NCI-H510A treated with DMSO at 0.1 percent for 48 hours (cell line): ENCODE measurements at places on chromosomes 1 and 21.
A peak's percentile ranks its signal among the peaks of the same experiment; 100 is the strongest.

GRCh38 chr1:240149484-240150094 is 57.9 kb downstream of the FMN2 start:
- peak; percentile 43 for DNase-seq

DNA sequence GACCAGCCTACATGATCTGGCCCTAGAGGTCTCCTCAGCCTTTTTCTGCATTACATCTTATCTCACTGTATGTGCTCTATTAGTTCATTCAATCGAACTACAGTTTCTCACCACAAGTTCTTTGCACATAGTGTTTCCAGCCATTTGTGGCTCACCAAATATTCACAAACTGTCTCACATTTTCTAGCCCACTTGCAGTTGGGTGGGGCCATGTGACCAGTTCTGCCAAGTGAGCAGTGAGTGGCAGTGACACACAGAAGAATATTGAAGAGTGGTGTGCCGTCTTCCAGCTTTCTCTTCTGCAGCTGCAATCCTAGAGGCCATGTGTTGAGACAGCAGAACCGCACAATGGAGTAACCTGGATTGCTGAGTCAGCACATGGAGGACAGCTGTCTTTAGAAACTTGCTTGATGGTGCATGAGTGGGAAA is 103.2 kb upstream of the ZNF644 start:
- peak; percentile 60 for DNase-seq

- no peak for DNase-seq
Observed at GRCh38 chr21:42426876-42427480, 23.3 kb downstream of the UBASH3A start.

GRCh38 chr1:226408285-226409184 is 642 bp upstream of the PARP1 start:
- DNase-seq: no peak

GRCh38 chr1:115658646-115659045 is 16.9 kb downstream of the VANGL1 start:
- DNase-seq: no peak

DNA sequence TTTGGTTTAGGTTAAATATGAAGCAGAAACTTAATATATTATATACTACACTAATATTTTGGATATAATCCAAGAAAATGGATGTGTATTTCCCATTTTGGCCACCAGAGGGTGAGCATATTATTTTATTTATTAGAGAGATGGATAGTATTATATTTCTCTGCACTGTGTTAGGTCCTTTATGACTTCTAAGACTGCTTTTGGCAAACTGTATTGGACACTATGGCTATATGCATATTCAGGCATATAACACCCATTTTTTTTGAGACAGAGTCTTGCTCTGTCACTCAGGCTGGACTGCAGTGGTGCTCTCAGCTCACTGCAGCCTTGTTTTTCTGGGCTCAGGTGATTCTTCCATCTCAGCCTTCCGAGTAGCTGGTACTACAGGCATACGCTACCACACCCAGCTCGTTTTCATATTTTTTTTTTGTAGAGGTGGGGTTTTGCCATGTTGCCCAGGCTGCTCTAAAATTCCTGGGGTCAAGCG is 17.8 kb upstream of the PGM1 start:
- peak; percentile 50 for DNase-seq

GRCh38 chr1:205536759-205537361 is 32.4 kb downstream of the CDK18 start:
- peak; percentile 8 for DNase-seq

DNA sequence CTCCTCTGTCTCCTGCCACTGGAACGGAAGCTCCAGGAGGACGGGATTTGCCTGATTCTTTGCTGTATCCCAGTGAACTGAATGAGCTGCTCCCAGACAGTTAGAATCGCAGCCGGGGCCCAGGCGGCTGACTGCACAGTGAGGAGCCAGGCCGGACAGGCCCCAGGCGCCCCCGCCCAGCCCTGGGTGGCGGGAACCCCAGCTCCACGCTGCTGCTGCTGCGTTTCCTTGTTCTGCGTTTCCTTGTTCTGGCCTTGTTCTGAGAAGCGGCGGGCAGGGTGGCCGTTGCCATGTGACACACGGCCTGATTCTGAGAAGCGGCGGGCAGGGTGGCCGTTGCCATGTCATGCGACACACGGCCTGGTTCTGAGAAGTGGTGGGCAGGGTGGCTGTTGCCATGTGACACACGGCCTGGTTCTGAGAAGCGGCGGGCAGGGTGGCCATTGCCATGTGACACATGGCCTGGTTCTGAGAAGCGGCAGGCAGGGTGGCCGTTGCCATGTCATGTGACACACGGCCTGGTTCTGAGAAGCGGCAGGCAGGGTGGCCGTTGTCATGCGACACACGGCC is 56.2 kb downstream of the SLC37A1 start:
- no peak for DNase-seq

DNA sequence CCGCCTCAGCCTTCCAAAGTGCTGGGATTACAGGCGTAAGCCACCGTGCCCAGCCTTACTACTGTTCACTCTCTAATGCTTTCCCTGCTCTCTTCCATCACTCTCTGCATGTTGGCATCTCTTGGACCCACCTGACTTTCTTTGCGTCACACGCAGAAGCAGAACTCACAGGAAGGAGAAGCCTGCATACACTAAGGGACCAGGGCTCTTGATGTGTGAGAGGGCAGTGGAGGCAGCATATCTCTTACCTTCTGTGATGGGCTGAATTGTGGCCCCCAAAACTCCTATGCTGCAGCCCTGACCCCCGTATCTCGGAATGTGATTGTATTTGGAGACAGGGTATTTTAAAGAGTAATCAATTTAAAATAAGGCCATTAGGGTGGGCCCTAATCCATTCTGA is 26.7 kb upstream of the SLAMF9 start:
- DNase-seq: no peak

DNA sequence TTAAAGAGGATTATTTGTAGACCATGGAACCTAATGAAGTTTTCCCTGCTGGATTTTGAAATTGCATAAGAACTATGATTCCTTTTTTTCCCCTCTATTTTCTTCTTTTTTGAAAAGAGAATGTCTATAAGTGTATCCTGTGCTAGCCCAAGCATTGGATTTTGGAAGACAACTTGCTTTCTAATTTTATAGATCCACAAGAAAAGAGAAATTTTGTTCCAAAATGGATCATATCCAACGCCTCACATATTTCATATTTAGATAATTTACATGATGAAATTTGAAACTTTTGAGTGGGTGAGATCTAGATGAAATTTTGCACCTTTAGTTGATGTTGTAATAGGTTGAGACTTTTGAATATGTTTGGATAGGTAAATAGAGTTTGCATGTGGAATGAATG is 978.7 kb downstream of the MRPL39 start:
- DNase-seq: no peak

- peak; percentile 85 for DNase-seq
Observed at GRCh38 chr1:203268901-203269653, 36.2 kb upstream of the BTG2 start.

- no peak for DNase-seq
Observed at GRCh38 chr1:226553924-226554282, 5.3 kb downstream of the STUM start.

GRCh38 chr1:47951026-47951425 is 46.2 kb downstream of the TRABD2B start:
- no peak for DNase-seq

- peak; percentile 28 for DNase-seq
Observed at GRCh38 chr1:147579532-147579931, 38.2 kb downstream of the BCL9 start.

DNA sequence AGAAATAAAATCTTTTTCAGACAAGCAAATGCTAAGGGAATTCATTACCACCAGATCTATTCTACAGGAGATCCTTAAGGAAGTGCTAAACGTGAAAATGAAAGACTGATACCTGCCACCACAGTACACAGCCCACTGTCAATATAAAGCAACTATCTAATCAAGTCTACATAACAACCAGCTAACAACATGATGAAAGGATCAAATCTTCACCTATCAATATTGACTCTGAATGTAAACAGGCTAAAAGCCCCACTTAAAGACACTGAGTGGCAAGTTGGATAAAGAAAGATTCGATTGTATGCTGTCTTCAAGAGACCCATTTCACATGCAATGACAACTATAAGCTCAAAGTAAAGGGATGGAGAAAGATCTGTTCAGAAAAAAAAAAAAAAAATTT is 492.4 kb downstream of the COL11A1 start:
- DNase-seq: no peak

DNA sequence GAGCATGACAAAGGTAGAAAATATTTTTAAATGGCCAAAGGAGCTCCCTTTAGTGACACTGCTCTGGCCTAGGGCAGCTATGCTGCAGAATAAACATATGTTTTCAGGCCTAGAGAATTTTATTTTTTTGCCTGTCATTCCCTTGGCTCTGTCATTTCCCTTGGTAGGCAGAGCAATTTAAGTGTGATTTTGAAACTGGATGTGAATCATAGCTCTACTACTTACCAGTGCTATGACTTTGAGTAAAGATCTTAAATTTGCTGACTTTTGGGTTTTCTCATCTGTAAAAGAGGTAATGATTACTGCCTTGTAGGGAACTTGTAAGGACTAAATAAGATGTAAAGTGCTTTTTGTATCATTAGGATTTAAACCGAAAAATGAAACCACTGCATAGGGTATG is 189.0 kb upstream of the ZRANB2 start:
- DNase-seq: no peak

DNA sequence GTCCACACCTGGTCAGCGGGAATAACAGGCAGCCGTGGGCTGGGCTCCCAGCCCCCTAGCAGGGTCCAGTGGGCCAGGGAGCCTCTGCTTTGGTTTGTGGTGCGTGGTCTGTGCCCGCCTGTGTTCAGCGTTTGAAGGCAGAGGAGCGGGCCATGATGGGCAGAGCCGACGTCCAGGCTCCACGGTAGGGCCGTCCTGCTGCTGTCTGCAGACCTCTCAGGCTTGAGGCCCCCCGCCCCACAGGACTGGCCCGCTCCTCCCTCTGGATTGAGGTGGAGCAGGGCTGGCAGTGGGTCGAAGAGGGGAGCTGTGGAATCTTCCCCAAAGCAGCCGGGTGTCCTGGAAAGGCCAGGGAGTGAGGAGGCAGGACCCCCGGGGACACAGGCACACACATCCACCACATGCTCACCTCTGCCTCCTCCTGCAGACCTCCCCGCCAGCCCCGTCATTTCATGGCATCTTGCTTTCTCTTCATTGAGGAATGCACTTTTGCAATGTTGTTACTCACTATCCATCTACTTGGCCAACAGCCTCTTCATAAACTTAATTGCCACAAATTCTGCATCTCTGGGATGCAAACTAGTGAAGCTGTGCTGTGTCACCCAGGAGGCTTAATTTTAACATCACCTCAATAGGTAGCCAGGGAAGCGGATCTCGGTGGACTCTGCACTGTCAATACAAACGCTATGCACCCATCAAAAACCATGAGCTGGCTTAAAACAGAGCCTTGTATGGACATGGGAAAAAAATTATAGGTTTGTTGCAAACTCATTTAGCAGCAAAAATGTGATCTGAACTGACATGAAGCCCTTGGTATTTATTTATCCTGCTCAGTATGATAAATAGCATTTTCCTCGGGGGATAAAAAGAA is 85.9 kb downstream of the PDE9A start:
- no peak for DNase-seq

DNA sequence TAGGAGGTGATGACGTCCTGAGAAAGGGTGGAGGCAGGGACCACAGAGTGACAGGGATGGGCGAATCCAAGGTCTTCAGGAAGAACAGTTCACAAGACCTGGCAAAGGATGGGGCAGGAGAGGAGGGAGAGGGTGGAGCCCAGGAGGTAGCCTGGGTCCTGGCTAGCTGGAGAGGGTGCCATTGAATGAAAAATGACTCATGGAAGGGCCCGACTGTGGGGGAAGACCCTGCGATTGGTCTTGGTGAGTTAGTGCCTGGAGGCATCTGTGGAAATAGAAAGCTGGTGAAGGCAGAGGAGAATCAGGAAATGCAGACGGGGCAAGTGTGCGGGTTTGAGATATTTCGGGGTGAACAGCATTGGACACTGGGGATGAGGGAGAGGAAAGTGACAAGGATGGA is 60.3 kb upstream of the SLC45A1 start:
- DNase-seq: no peak

- DNase-seq: no peak
Observed at GRCh38 chr21:34998176-34998575, 50.9 kb downstream of the RUNX1 start.

GRCh38 chr1:74763807-74764206 is 30.9 kb downstream of the TYW3 start:
- DNase-seq: no peak

GRCh38 chr1:8396083-8396785 is 78.3 kb downstream of the SLC45A1 start:
- no peak for DNase-seq

DNA sequence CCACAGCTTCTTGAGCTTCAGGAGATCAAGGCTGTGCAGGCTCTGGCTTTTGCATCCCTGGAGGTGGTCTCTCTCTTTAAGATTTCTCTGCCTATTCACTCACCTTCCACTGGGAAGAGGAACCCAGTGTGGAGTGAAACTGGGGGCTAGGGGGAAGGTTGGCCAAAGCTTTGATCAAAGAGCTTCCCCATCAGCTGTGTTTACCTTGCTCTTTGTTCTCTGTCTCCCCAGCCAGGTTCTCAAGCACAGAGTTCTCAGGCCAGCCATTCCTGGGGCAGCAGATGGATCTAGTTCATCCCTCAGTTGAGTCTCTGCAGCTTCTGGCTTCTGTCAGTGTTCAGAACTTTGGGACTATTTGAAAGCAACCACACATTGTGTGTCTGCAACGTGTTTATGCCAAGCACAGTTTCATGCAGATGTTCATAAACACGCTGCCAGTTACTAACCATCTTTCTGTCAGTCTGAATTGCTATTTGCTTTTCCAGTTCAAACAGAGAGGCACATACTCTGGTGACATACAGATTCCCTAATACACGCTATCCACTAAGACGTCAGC is 17.2 kb upstream of the MRPS14 start:
- DNase-seq: peak; percentile 17

DNA sequence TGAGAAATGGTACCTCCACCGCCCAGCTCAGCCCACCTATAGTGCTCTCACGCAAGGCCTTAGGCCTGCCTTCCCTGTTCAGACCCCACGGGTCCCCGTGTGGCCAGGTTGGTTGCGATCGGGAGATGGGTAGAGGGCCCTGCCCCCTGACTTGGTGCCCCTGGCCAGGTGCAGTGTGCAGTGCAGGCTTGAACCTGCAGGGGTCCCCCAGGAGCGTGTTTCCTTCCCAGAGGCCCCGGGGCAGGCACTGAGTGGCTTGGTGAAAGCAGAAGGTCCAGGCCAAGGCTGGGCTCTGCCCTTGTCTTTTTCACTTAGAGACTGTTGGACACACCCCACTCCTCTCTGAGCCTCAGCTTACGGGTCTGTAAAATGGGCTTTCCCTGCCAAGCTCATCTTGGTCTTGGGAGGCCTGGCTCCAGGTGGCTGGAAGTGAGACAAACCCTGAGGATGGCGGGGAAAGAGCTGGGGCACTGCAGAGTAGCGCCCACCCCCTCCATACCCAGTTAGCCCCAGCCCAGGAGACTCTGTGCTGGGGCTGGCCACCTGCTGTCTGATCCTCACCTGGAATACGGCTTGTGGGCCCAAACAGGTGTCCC is 9.3 kb upstream of the HES5 start:
- DNase-seq: no peak

- DNase-seq: no peak
Observed at GRCh38 chr21:37904856-37905255, 11.4 kb downstream of the KCNJ6 start.

GRCh38 chr1:44854970-44855369 is 11.9 kb upstream of the PTCH2 start:
- no peak for DNase-seq

GRCh38 chr1:166705376-166706289 is 133.6 kb upstream of the POGK start:
- DNase-seq: no peak
